ENCODE measurements at places on chromosomes 6 and 20. TPM values are rescaled to one million over a fixed set of nuclear protein-coding genes. Genes with fewer than 3 reads are reported as not detected.

TCF21 gene
- not detected for total RNA-seq

CBFA2T2 gene
- total RNA-seq, result 12.4 TPM

TJAP1 gene
- 26.7 TPM for total RNA-seq

RCAN2 gene
- total RNA-seq, result 1.4 TPM

OR2J1 gene
- total RNA-seq, result not detected

DNA sequence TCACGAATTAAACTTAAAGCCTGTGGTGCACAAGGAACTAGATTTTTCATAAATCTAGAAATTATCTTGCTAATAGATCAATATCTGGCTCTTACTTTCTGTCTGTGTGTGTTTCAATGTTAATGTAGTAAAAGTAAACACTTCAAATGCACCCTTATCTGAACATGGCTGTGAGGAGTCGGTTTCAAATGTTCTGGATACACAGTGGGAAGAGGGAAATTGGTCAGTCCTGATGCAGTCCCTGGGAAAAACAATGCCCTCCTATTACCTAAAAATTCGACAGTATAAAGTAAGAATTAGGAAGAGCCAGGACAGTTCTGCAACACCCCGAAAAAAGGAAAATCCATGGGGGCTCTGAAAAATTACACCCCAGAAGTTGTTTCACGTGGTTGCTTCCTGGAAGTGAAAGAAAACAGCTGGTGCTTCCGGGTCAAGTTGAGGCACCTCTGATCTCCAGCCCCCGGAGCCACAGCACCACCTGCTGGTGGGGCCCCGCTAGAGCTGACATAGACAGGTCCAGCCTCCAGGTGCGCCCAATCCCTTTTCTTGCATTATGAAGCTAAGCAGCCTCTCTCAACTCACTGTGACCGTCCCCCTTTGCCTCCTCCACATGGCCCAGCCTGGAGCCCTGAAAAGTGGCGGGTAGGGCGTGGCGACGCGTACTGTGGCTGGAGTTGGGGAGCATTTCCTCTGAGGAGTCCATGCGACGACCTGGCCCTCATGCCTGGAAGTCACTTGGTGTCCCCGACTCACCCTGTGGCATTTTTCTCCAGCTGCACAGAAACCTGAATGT, 8.3 kb downstream of the SEMG2 start:
- DNase-seq, result peak; percentile 3

GRCh38 chr6:26607434-26608230, 10.9 kb downstream of the ABT1 start:
- DNase-seq, result peak; percentile 65

GRCh38 chr20:36408219-36408618, 102.1 kb downstream of the DLGAP4 start:
- no peak for DNase-seq

DNA sequence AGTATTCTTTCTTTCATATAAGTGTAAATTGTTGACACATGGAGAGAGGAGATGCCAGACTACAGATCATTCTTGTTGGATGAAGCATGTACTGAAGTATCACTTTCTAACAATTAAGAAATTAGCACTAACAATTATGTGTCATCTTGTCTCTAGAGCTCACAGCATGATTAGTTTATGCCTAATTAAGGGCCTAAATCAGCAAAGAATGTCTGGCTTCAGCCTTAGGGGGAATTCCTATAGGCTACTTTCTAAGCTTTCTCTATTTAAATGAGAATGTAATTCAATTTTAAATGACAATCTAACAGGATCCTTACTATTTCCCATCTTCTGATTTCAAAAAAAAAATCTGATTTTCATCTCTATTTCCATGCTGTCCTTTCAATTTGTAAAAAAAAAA, 371.0 kb downstream of the EPHA7 start:
- no peak for DNase-seq

- no peak for DNase-seq
Observed at GRCh38 chr20:1150218-1150617, 31.8 kb downstream of the PSMF1 start.

GRCh38 chr6:42610416-42610815, 46.6 kb downstream of the UBR2 start:
- DNase-seq, result no peak

DNA sequence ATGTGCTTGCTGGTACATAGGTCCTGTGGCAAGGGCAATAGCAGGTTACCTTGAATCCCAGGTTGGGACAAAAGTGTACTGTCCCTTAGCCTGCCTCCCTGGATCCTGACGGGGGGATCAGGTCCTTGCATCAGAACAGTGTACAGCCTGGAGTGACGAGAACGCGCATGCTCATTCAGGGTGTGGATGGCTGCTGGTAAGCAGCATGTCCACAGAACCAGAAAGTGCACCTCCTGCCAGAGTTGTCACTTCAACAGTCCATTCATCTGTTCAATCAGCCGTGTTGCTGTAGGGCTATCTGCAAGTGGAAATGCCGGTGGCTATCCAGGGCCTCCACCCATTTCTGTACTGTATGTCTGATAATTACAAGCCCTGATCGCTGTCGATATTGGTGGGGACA, 236.3 kb upstream of the SOX4 start:
- no peak for DNase-seq

GRCh38 chr6:17829905-17830304, 123.2 kb upstream of the NUP153 start:
- no peak for DNase-seq

GRCh38 chr20:23225407-23226060, 125.1 kb upstream of the NXT1 start:
- peak; percentile 77 for DNase-seq

DNA sequence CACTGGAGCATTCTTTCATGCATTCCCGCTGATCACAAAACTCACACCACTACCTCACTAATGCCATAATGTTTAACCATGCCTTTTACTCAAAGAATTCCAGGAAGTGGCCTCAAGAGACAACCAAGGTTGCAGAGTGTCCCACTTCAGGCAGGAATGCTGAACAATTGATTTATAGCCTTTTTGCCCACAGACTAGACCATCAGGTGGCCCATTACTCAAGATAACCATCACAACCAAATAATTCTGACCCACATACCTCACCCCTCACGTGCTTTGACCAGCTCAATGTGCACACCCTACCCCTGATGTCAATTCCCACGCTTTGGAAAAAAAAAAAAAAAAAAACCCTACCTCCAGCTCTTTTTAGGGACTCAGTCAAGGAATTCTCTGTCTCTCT, 220.6 kb upstream of the UFL1 start:
- no peak for DNase-seq

GRCh38 chr6:138953451-138953850, 34.6 kb downstream of the REPS1 start:
- peak; percentile 22 for DNase-seq

DNA sequence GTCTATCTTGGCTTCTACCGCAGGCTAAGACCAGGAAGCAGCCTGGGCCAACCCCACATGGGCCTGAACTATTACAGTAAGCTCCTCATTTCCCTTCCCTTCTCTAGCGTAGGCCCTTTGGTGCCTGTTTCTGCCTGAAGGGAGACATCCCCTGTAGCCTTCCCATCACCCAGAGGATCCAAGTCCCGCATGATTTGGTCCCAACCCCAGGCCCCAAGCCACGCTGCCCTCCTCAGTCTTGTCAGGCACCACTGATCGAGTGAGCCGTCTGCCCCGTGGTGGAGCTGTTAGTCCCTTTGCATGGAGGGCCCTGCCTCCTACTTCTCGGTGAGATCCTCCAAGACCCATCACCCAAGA, 46.4 kb downstream of the EBF4 start:
- no peak for DNase-seq

All from myocyte (in vitro differentiated cells).